ENCODE measurements at places on chromosomes 6 and 20.

- DNase-seq = no peak
These were observed 56.1 kb downstream of the NCOA3 start for GRCh38 chr20:47557791-47558190.

DNA sequence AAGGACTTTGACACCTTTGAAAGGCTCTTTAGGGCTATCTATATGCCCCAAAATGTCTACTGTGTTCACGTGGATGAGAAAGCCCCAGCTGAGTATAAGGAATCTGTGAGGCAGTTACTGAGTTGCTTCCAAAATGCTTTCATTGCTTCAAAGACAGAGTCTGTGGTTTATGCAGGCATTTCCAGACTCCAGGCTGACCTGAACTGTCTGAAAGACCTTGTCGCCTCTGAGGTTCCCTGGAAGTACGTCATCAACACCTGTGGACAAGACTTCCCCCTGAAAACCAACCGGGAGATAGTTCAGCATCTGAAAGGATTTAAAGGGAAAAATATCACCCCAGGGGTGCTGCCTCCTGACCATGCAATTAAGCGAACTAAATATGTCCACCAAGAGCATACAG is 65.2 kb downstream of the GCNT2 start:
- no peak for DNase-seq

- DNase-seq = no peak
These were observed 136.9 kb upstream of the SLC22A16 start for GRCh38 chr6:110613356-110613755.

DNA sequence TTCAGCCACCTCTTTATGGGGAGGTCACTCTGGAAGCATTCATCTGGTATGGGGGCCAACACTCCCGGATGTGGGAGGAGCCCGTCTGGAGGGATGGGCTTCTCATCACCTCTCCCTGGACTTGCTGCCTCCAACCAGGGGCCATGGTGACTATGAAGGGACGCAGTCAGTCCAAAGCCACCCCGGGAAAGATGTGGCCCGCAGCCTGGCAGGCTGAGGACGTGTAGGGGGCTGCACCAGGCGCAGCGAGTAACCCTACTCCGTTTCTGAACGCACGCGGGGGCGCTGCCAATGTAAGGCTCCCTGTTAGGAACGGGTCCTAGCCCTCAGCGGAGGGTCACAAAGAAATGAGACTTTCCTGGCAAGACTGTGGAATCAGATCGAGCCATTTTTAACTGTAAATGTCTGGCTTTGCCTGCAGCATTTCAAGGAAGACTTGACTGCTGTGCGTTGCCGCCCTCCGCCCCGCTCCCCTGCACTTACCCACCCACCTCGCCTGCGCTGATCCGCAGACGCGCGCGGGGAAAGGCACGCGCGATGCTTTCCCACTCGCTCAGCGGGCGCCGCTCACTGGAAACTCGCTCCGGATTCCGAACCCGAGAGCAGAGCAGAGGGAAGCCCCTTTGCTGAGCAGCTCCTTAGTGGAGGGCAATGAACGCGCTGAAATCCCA is 55.1 kb downstream of the IL20RA start:
- DNase-seq = no peak

GRCh38 chr20:33994222-33994913 is 657 bp downstream of the RALY start:
- peak; percentile 81 for DNase-seq

- no peak for DNase-seq
These were observed 61.6 kb downstream of the ABHD12 start for GRCh38 chr20:25328954-25329498.

DNA sequence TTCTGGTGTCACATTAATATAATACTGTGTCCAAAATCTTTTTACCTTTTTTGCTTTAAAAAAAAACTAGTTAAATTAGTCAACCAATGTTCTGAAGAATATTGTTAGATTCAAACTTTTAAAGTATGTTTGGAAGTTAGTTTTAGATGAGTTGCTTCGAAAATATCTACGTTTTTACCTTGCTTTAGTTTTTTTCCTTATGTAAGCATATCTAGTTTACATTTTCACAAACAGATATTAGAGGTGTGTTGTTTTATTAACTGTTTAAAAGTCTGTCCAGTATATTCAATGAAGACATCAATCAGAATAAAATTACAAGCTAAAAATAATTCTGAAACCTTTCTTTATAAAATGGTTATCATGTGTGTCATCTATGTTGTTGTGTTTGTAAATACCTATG is 375.0 kb upstream of the BTBD3 start:
- DNase-seq = no peak

GRCh38 chr6:84549917-84550316 is 214.5 kb downstream of the TBX18 start:
- no peak for DNase-seq

- no peak for DNase-seq
These were observed 771.9 kb upstream of the DEFB115 start for GRCh38 chr20:30485331-30486102.

GRCh38 chr20:22496817-22497216 is 87.6 kb downstream of the FOXA2 start:
- DNase-seq = no peak

DNA sequence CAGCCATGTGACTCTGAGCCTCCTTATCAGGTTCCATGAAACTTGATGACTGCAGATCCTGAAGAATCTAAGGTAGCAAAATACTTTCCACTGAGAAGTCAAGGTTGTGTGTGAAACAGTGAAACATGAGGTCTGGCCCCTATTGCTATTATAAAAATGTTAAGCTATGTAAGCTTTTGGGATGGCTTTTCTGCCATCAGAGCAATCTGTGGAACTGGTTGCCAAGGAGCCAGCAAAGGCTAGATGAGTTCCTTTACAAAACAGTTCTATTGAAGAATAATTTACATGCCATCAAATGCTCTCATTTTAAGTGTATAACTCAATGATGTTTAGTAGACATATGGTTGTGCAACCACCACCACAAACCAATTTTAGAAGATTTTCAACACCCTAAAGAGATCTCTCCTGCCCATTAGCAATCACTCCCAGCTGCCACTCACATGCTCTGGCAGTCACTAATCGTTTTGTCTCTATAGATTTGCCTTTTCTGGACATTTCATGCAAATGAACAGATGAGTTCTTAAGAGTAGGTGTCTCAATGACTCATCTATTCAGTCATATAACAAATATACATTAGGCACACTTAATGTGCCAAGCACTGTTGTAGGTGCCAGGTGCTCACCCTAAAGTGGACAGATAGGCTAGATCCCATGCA is 19.9 kb upstream of the MEP1A start:
- DNase-seq = no peak

GRCh38 chr6:130577178-130577919 is 211.5 kb downstream of the TMEM200A start:
- peak; percentile 37 for DNase-seq

DNA sequence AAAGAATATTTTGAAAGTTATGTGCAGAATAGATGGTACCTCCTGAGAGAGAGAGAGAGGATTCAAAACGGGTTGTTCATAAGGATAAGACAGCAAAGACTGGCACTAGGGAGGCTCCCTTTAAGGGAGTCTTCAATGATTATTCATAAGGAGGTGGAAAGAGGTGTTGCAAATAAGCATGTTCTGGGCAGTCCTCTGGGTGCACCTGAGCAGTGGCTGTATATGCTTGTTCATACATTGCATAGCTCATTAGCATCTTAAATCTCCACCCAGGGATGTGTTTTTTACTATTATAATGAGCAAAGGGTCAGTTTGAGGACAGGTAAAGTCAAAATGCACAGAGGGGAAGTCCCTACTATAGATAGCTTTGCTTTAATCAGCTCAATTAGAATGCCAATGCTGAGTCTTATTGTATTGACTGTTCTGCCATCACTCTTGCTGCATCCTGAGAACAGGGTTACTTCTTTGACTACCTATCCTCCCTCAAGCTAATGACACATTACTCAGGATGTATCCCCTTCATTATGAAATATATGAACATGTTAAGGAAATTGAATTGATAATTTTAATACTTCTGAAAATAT is 10.0 kb upstream of the SIRPG start:
- no peak for DNase-seq

GRCh38 chr6:103617642-103618041 is 1242.1 kb downstream of the HACE1 start:
- no peak for DNase-seq

GRCh38 chr20:35467339-35468224 is 12.2 kb downstream of the CEP250 start:
- no peak for DNase-seq

DNA sequence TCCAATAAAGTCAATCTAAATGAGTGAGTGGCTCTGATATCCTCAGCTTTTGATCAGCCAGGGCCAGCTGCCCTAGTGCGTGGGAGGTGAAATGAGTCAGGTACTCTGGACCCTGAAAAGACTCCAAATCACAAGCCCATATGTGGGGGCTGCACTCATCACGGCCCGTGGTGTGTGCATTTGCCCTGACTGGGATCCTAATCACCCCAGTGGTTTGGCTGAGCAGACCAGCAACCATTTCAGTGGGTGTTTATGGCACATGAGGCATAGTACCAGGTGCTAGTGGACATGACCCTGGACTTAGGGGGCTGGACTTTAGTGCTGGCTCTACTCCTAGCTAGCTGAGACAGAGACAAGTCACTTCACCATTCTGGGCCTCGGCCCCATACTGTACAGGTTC is 39.4 kb downstream of the SCML4 start:
- no peak for DNase-seq

DNA sequence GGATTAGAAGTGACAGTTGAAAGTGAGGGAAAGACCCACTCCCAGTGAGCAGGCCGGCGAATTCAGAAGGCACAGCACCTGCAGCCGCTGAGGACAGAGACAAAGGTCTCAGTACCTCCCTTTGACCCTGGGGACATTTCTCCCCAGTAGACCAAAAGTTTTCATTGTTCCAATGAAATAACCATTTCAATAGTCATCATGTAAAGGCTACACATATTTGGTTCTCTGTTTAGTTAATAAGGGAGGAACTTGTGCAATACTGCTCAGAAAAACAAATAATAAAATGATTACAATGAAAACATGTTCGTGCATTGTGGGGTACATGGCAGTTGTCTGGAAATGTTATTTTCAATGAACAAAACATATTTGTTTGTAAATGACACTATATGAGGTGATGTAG is 52.5 kb downstream of the EDN1 start:
- no peak for DNase-seq

GRCh38 chr6:82603871-82604270 is 240.3 kb downstream of the TPBG start:
- DNase-seq = no peak

DNA sequence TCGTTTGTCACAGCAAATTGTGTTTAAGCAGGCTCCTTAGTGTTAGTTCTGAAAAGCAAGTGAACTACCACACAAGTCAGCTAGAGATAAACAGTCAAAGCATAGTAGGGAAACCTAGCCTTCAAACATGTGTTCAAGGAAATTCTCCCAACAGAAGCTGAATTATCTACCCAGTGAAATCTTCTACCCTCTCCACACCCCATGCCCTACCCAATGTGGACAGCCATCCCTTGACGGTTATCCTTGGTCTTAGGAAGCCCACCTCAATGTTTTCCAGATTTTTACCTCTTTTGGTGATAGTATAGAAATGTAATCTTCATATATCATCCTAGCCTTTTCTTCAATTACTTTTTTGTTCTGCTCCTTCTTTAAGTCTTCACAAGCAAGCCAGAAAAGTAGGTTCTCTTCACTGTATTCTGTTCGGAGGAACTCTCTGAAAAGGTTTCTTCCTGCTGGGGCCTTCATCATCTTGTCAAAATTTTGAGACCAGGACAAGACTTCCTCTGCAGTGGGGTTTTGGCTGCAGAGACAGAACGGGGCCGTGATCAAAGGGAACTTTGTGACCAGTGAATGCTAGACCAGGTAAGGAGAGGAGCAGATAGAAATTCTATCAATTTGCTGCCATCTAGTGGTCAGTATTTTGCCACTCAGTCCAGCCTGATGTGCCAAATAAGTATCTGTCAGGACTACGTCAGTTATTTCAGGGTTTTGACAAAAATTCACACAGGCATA is 21.6 kb upstream of the MTRF1L start:
- peak; percentile 69 for DNase-seq

GRCh38 chr6:3293271-3294155 is 34.8 kb downstream of the PSMG4 start:
- no peak for DNase-seq

DNA sequence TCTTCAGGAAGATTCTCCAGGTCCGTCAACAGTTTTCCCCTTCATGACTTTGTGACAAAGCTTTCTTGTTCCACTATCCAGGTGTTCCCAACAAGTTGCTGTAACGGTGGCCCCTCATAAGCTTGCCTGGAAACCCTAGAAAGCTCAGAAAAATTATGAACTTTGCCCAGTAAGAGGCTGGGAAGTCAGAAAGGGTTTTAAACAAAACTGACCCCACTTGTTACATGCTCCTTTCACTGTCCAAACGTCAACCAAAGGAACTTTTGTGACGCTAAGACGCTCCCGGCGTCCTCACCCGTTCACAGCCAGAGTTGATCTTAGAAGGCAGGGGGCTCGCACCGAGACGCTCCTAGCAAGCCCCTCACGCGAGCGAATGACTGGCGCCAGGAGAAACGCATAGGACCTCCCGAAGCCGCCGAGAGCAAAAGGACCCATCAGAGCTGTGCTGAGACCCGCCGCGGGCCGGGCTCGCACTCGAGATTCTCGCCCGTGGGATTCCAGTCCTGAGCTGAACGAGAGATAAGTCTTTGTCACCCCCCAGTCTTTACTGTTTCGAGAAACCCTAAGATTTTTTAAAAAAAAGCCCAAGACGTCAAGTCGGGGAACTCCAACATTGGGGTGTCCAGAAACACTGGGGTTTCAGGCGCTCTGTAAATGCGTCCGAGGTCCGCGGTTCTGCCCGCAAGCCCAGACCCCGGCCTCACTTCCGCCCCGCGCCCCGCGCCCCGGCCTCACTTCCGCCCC is 544 bp upstream of the ACAT2 start:
- DNase-seq = no peak

GRCh38 chr6:7721649-7722048 is 4.2 kb upstream of the BMP6 start:
- no peak for DNase-seq

- no peak for DNase-seq
These were observed 302.3 kb downstream of the TENT5A start for GRCh38 chr6:81450180-81450579.

- no peak for DNase-seq
These were observed 89.5 kb downstream of the SLX4IP start for GRCh38 chr20:10524643-10525042.

GRCh38 chr20:50259705-50260478 is 69.3 kb downstream of the CEBPB start:
- no peak for DNase-seq

DNA sequence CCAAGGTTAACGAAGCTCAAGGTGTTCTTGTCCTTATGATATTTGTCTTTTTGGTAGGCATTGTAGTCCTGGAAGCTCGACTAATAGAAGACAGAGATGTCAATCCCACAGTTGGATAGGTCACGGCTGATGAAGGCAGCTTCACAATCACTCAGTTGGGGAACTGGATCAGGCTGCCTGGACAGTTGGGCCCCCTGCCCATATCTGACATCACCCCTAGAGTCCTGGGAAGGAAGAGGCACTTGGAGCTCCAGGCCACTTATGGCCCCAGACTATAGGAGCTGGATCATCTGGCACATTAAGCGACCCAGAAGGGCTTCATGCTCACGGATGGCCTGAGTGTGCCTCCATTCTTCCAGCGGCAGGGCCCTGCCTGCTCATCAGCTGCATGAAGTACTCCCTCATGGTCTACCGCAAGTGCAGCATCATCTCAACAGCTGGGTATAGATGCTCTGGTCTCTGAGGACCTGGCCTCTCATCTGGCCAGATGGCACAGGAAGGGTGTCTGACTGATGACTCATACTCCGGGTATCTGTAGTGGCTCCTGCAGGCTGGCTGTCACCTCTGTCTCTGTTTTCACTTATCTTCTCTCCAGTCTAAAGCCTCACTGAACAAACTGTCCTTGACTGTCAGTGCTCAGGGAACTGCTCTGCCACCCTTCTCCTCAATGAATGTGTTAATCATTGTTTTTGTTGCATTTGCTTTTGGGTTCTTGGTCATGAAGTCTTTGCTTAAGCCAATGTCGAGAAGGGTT is 29.2 kb upstream of the SSR1 start:
- no peak for DNase-seq
